ENCODE measurements at places on chromosomes 3 and 15. TPM values are rescaled to one million over a fixed set of nuclear protein-coding genes. Genes with fewer than 3 reads are reported as not detected.

CHRD gene
- total RNA-seq = 0.84 TPM

CMTM8 gene
- 1.1 TPM for total RNA-seq

RTP1 gene
- total RNA-seq = not detected

FGF12 gene
- total RNA-seq = 1.5 TPM

PIK3CB gene
- total RNA-seq = 26.0 TPM

SENP7 gene
- total RNA-seq = 1.2 TPM

- peak; percentile 8 for DNase-seq
Measured at GRCh38 chr3:143974271-143975238, 2.9 kb downstream of the DIPK2A start.

DNA sequence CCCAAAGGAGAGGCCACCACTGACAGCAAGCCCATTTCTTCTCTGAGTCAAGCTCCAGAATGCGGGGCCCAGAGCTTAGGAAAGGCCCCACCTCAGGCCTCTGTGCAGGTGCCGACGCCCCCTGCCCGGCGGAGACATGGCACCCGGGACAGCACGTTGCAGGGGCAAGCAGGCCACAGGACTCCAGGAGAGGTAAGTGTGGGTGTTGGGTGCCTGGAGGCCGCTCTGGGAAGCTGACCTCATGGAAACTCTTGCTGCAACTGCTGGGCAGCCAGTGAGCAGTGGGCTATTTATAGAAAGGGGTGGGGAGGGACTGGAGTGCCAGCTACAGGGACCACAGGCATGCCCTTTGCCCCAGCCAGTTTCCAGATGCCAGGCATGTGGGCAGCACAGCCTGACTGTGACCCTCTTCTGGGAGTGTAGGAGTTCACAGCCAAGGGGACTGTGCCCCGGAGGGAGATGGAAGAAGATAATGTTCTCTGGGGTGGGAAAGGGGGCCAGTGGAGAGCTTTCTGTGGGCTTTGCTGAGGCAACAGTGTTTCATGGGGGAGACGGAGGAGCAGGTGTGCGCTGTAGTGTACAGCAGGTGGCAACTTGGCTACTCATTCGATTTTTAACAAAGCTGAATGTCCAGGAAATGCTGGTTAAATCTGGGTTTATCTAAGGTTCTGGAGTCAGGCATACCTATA is 23.7 kb downstream of the ALPK3 start:
- peak; percentile 42 for DNase-seq

DNA sequence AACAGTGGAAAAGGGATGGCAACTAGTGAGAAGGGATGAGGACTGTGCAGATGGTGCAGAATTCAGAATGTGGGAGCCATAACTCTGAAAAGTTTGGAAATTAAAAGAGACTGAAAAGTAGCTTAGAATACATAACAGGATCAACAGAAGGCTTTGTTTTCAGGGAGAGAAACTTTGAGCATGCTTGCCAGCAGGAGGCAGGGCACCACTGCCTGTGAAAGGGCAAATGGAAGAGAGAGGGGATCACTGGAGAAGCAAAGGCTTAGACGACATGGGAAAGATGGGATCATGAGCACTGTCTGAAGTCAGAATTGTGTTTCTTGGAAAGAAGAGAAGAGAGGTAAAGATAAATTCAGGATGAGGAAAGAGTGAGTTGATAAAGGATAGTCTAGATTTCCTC is 99.6 kb downstream of the ABI3BP start:
- no peak for DNase-seq

- DNase-seq = no peak
Measured at GRCh38 chr3:83011481-83011880, 1250.0 kb upstream of the GBE1 start.

- DNase-seq = peak; percentile 97
Measured at GRCh38 chr3:102163039-102163817, 271.6 kb upstream of the ZPLD1 start.
